T-helper 1 cell (primary cell): ENCODE measurements at places on chromosomes 1 and 21.
A peak's percentile ranks its signal among the peaks of the same experiment; 100 is the strongest.

GRCh38 chr1:41626146-41626545, 141.7 kb upstream of the EDN2 start:
- no peak for DNase-seq

DNA sequence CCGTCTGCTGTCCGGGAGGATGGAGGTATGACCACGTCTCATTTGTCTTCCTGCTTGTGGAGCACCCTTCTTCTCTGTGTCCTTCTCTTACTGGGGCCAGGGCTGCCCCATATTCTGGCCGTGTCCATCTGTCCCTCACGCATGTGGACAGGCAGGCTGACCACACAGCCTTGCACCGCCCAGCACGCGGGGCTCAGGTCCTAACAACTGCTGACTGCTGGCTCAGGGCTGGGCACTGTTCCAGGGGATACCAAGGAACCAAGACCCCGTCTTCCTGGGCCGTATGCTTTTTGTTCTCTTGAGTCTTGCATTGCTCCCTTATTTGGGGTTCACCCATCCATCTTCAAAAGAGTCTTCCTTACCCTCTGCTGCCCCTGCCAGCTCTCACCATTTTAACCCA, 17.5 kb upstream of the SPSB1 start:
- no peak for DNase-seq

DNA sequence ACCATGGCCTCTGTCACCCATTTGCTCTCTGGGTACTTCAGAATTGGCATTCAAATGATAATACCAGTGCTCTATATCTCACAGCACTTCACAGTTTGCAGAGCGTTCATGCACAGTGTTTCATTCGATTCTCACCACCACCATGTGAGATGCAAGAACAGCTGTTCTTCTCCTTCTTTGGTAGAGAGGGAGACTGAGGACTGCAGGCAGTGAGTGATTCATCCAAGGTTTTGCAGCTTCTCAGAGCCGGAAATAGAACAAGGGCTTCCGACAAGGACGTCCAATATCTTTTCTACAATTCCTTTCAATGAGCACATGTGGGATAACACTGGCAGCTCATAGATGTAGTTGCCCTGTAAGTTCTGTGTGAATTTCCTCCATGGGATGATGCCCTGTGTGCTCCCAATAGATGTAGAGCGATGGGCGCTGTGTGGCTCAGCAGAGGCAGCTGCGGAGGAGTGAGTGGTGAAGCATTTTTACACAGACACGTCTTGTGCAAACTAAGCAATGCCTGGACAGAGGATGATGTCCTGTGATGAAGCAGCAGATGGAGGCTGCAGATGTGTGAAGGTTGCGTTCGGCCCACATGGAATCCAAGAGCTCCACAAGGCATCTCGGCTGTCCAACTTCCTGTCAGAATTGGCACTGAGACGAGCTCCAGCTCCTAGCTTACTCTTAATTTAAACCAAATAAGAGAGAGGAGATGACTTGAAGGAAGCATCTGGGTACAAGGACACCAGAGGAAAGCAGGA, 24.9 kb downstream of the MT1HL1 start:
- DNase-seq: no peak

- no peak for DNase-seq
These were observed 656.1 kb downstream of the KIF26B start for GRCh38 chr1:245810789-245811337.

GRCh38 chr1:75079538-75080290, 54.5 kb upstream of the LHX8 start:
- no peak for DNase-seq

DNA sequence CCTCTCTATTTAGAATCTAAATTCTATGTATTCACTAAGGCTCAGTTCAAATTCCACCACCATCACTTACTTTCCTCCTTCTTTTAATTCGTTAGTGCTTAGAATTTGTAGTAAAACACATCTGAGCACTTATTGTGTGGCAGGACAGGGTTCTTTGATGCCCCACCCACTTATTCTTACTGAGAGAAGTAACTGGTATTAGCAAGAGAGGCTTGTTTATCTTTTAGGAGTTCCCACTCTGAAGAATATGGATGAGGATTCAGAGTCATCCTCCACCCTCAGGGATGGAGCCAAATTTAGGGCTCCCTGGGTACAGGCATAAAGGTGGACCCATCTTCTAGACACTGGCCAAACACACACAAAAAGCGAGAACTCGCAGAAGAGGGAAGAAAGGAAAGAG, 11.5 kb upstream of the TAF1A start:
- no peak for DNase-seq

GRCh38 chr1:175155473-175155856, 37.1 kb downstream of the KIAA0040 start:
- no peak for DNase-seq

GRCh38 chr1:44292651-44293050, 62.4 kb downstream of the ERI3 start:
- DNase-seq: no peak

- DNase-seq: no peak
These were observed 14.1 kb downstream of the ADGRB2 start for GRCh38 chr1:31749785-31750735.

DNA sequence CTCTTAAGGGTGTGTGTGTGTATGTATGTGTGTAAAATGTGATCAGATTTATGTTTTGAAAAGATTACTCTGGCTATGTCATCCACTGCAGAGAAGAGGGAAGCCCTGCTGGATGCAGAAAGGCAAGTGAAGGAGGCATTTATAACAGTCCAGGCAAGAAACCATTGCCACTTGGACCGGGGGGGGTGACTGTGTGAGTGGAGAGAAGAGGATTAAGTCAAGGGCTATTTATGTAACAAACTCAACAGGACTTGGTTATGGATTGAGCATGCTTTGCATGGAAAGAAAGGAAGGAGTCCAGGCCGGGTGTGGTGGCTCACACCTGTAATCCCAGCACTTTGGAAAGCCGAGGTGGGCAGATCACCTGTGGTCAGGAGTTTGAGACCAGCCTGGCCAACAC, 143.0 kb downstream of the URB2 start:
- DNase-seq: no peak

DNA sequence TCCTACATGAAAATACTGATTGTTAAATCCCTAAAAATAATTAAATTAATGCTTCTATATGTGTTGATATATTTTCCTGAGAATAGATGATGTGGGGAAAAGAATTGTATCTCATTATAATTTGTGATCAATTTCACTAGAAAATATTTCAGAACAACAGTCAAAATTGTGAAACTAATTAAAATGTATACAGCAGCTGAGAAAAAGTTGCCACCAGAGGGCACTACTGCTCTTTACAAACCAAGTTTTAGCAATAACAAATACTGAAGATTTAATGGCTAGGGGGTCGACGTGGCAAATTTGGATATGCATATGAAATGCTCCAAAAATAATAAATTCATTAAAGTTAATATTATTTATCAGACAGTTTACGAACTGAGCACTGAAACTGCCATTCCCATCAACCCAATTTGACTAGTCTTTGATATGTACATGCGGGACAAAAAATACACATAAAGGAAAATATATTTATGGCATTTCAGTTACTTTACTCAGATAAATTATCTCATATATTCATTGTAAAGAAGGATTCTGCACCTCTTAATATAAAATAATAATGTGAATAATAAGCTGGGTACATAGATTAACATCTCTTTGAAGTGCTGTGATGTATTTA, 96.3 kb upstream of the TMPRSS15 start:
- peak; percentile 9 for DNase-seq

DNA sequence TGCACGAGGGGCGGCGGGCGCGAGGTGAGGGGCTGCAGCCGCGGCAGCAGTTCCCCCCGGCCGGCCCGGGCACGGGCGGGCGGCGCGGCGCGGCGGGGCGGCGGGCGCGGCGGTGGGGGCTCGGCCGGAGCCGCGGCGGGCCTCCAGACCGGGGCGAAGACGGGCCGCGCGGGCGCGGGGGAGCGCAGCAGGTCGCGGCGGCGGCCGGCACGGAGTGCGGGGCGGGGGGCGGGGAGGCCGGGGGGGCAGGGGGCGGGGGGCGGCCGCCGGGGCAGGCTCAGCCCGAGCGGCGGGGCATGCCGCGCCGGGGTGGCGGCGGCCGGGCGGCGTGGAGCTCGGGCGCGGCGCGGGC, 311 bp downstream of the IRF2BP2 start:
- no peak for DNase-seq

DNA sequence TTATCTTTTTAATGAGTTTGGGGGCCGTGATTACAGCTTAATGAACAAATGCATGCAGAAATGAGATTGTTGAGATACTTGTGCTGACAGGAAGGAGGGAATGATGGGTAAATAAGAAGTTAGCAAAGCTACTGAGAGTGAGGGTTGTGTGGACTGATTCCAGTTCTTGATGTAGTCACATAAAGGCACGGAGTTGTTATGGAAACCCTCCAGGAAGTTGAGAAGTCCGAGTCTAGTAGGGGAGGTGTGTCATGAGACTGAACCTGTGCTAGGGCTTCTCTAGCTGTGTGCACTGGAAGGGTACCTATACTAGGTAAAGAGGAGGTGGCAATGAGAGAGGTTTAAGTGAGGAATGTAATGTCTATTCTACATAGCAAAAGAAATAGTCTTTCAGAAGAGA, 475.7 kb downstream of the USP25 start:
- no peak for DNase-seq

DNA sequence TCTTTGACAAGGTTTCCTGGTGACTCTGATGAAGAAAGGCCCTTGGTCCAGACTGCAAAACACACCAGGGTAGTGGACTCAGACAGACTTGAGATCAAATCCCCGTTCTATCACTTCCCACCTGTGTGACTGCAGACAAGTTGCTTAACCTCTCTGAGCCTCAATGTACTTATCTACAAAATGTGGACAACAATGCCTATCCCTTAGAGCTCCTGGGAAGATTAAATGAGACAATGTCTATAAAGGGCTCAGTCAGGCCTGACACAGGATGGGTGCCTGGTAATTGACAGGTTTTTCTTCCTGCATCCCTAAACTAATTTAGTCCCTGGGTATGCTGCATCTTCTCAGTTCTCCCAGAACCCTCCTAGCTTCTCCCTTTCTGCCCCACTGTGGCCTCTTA, 37.9 kb upstream of the ZBTB40 start:
- DNase-seq: no peak

DNA sequence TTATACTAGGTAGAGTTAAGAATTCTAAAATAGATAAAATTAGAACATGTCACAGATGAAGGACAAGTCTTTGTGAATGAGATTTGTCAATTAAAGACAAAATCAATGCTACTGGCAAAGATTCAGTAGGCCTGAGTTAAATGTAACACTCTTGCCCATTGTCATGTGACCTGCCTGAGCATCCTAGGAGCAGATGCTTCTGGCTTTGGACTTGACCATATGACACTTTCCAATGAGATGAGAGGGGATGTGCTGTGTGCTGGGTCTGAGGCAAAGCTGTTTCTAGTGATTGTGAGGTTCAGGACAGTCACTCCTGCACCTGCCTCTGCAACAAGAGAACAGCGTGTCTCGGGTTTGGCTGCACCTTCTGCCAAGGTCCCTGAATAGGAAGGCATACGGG, 144.9 kb downstream of the HIVEP3 start:
- no peak for DNase-seq

- DNase-seq: no peak
These were observed 37.2 kb upstream of the EPHA8 start for GRCh38 chr1:22526098-22526497.

DNA sequence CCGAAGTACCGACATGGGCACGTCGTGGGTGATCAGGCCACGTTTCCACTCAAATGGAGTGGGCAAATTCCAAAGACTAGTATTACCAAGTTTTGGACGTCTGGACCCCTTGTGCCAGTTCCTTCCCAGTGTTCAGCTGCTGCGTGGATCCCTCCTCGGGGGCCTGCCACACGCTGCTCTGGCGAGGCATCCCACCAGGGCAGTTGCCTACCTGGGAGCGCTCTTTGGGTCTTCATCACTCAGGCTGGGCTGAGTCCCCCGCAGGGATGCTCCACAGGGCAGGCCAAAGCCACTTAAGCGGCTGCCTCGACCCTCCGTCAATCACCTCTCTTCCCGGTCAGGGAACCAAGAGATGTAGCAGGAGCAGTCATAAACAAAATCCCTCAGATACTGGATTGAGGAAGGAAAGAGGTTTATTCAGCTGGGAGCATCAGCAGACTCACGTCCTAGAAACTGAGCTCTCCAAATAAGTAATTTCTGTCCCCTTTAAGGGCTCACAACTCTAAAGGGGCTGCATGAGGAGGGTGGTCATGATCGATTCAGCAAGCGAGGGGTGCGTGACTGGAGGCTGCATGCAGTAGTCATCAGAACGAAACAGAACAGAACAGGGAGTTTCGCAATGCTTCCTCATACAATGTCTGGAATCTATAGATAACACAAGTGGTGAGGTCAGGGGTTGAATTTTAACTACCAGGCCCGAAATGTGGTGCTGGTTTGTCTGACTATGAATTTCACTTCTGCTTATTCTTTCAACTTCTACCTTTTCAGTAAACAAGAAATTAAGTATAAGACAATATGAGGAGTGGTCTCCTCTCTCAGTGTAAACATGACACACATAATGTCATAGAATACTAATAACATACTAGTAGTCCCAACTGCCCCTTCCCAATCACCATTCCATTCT, 998.6 kb upstream of the NCAM2 start:
- no peak for DNase-seq

DNA sequence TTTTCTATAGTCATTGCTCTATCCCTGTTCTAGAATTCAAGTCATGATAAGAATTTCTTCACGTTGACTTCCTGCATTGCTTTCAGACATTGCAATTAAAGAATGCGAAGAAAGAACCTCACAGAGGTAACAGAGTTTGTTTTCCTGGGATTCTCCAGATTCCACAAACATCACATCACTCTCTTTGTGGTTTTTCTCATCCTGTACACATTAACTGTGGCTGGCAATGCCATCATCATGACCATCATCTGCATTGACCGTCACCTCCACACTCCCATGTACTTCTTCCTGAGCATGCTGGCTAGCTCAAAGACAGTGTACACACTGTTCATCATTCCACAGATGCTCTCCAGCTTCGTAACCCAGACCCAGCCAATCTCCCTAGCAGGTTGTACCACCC, 10.6 kb downstream of the APCS start:
- DNase-seq: no peak

DNA sequence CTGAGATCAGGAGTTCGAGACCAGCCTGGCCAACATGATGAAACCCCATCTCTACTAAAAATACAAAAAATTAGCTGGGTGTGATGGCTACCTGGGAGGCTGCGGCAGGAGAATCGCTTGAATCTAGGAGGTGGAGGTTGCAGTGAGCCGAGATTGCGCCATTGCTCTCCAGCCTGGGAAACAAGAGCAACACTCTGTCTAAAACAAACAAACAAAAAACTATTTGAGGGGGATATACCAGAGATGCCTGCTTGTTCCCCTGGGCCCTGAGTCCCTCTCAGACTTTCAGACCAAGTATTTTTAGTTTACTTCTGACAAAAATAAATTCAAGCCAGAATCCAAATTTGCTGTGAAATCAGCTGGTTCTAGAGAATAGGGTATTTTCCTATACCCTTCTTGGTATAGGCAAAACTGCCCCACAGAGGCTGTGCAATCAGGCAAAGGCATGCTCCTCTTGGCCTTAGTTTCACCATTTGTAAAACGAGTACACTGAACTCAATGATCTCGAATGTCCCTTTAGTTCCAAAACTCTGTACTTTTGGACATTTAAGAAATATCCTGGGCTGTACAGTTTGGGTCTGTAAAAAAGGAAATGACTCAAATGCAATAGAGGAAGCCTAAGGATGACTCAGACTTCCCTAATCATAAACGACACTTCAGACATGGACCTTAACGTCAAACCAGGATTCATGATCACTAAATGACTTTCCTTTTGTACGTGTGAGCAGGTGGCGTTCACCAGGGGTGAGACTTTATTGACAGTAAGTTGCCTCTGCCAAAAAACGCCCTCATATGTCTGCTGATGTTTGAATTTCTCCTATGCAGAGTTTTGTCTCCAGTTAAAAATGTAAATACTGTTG, 16.1 kb downstream of the ENSA start:
- DNase-seq: peak; percentile 38
